Stimulated activated CD4-positive, alpha-beta T cell treated with anti-CD3 and anti-CD28 coated beads, Interleukin-2, amount 100 ng/mL, for 4 hours (primary cell): ENCODE measurements at places on chromosomes 4 and X.

DNA sequence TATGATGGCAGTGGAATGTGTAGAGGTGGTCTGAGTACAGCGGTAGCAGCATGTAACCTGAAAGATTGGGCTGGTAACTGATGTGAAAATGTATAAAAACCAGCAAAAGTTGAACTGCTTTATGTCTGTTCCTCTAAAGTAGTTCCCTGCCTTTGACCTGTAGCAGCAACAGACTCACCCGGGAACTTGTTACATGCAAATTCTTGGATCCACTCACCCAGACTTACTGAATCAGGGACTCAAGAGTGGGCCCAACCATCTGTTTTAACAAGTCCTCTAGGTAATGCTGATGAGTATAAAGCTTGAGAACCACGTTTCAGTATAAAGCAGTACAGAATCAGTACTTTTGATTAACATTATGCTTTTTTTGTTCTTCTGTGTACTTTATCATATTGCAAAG lies 84.7 kb downstream of the RAP1GDS1 start:
- DNase-seq, result no peak

DNA sequence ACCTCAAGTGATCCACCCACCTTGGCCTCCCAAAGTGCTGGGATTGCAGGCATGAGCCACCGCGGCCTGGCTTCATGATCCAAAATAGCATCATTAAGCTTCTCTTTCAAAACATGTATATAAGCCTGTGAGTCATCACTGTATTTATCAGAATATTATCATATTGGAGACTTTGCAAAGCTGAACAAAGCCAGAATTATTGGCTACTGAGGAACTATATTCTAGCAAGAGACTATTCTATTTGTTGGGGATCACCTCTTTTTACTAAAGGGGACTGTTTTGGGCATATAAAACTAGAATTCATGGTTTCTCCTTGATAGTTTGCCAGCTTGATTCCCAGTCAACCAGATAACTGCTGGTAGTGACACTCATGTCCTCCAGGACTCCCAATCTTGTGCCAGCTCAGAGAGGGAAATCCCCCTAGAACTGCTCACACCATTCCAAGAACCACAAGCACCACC lies 40.1 kb downstream of the TET2 start:
- no peak for DNase-seq

GRCh38 chr4:115834441-115834840 lies 721.0 kb upstream of the NDST4 start:
- no peak for DNase-seq

DNA sequence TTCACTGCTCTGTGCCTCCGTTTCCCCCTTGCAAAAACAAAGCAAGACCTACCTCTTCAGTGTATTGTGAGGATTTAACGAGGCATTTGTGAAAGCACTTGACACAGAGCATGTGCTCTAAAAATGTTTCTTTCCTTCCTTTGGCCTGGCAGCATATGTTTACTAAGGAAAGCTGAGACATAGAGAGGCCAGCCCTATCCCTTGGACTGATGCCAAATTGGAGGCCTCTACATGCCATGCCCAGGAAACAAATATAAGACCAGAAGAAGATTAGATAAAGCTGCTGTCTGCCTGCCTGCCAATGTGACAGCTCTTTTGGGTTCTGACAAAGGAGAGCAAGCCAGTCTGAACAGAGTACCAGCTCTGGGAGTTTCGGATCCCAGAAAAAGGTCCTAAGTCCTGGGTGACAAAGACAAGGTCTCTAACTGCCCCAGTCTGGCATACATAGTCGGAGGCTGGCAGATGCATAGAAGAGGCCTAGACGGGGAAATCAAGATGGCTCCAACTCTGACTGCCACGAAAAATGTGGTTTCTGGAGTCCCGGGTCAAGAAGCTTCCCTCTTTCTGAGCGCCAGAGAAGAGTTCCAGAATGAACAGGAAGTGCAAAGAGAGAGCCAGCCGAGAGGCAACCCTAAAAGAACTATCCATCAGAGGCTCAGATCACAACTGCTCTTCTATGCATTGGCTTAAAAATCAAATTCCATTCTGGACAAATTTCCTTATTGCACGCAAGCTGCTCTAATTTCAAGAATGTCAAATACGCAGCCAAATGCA lies 25.8 kb downstream of the OTUD6A start:
- no peak for DNase-seq

DNA sequence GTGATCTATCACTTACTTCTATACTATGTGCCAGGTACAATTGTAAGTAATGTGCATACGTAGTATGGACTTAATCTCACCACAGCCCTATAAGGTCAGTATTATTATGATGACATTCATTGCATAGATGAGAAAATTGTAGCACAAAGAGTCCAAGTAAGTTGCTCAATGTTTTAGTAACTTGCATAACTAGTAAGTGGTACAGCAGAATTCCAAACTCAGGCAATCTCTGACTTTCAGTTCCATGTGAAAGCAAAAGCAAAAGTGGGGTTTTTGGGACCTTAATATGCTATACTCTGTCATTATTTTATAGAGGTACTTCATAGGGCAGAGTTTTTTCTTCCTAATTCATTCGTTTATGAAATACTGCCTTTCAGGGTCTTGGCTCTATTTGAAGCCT lies 188.8 kb upstream of the VEGFC start:
- no peak for DNase-seq

- no peak for DNase-seq
Observed at GRCh38 chrX:100931218-100931924, 2.7 kb upstream of the XKRX start.

- no peak for DNase-seq
Observed at GRCh38 chr4:34492414-34492813, 1751.9 kb downstream of the ARAP2 start.
